ENCODE measurements at places on chromosomes 5 and 9. TPM values are rescaled to one million over a fixed set of nuclear protein-coding genes. Genes with fewer than 3 reads are reported as not detected.

NUP214 gene
- 6.5 TPM for total RNA-seq

WNK2 gene
- total RNA-seq, result not detected

CCL27 gene
- total RNA-seq, result not detected

SPINK13 gene
- not detected for total RNA-seq

IGFBPL1 gene
- under 0.01 TPM for total RNA-seq

PRDM9 gene
- total RNA-seq, result not detected

FBLL1 gene
- total RNA-seq, result 1.1 TPM

ANKRD18A gene
- total RNA-seq, result not detected

C9orf152 gene
- total RNA-seq, result not detected

AQP3 gene
- total RNA-seq, result 0.44 TPM

IL4 gene
- total RNA-seq, result not detected

LCN9 gene
- not detected for total RNA-seq

FAM81B gene
- total RNA-seq, result 0.22 TPM

MSANTD3 gene
- 45.1 TPM for total RNA-seq

DRD1 gene
- not detected for total RNA-seq

LMX1B gene
- not detected for total RNA-seq

BRIX1 gene
- total RNA-seq, result 17.0 TPM

REEP2 gene
- 1.1 TPM for total RNA-seq

ACSL6 gene
- total RNA-seq, result 0.65 TPM

IFNA6 gene
- total RNA-seq, result not detected

AQP7 gene
- total RNA-seq, result not detected

OBP2B gene
- total RNA-seq, result not detected

LECT2 gene
- not detected for total RNA-seq

PFDN1 gene
- total RNA-seq, result 61.9 TPM

DND1 gene
- 0.22 TPM for total RNA-seq

NUTM2F gene
- total RNA-seq, result not detected

PCDHA13 gene
- under 0.01 TPM for total RNA-seq

INSL4 gene
- not detected for total RNA-seq

SH3GL2 gene
- total RNA-seq, result not detected

PRRC2B gene
- 34.9 TPM for total RNA-seq

HRH2 gene
- not detected for total RNA-seq

ADAMTS2 gene
- 0.40 TPM for total RNA-seq

WDR38 gene
- not detected for total RNA-seq

FOXD4 gene
- total RNA-seq, result 0.20 TPM

PAPPA gene
- total RNA-seq, result 0.44 TPM

ATP10B gene
- under 0.01 TPM for total RNA-seq

MSMP gene
- total RNA-seq, result 60.9 TPM

SPATA9 gene
- not detected for total RNA-seq

STING1 gene
- 18.7 TPM for total RNA-seq

FOXD1 gene
- total RNA-seq, result not detected

SOX30 gene
- total RNA-seq, result not detected

FAM219A gene
- total RNA-seq, result 4.0 TPM

ARID3C gene
- under 0.01 TPM for total RNA-seq

GLDC gene
- total RNA-seq, result 1.8 TPM

CAMK2A gene
- total RNA-seq, result not detected

STXBP1 gene
- total RNA-seq, result 10.3 TPM

RNF180 gene
- 1.1 TPM for total RNA-seq

DMGDH gene
- total RNA-seq, result 0.40 TPM

OR1J4 gene
- total RNA-seq, result not detected

CAMK4 gene
- total RNA-seq, result 0.44 TPM

NMUR2 gene
- total RNA-seq, result not detected

COL23A1 gene
- 0.40 TPM for total RNA-seq

MELK gene
- total RNA-seq, result 12.9 TPM

ERBIN gene
- 43.8 TPM for total RNA-seq

CEL gene
- total RNA-seq, result under 0.01 TPM

CDX1 gene
- not detected for total RNA-seq

All from lung microvascular endothelial cell (primary cell).